ENCODE measurements at places on chromosomes 13 and 19. TPM values are rescaled to one million over a fixed set of nuclear protein-coding genes. Genes with fewer than 3 reads are reported as not detected.
A peak's percentile ranks its signal among the peaks of the same experiment; 100 is the strongest.

ACP5 gene
- total RNA-seq, result 35.1 TPM

ZNF320 gene
- 31.9 TPM for total RNA-seq

KIR2DL3 gene
- not detected for total RNA-seq

ZNF787 gene
- total RNA-seq, result 49.1 TPM

ICAM5 gene
- 1.4 TPM for total RNA-seq

DNA sequence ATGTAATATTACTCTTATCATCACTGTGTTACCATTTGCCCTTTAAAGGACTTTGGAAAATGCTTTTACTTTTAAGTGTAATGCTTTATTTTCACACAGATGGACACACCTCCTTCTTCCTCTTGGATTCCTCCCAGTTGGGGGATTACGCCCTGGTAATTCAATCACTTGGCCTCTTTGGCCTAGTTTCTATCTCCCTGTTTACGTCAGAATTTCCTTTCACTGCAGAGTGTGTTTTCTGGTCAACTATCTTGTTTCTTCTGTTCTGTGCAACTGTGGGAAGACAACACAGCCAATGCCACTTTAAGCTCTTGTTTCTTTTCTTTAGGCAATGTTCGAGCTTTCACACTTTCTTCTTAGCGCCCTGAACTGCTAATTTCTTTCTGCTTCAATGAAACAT, 257.3 kb upstream of the MAB21L1 start:
- no peak for DNase-seq

GRCh38 chr19:18445262-18445948, 7.5 kb upstream of the ISYNA1 start:
- DNase-seq, result no peak

- DNase-seq, result no peak
Measured at GRCh38 chr19:21699197-21699596, 68.2 kb downstream of the ZNF100 start.

- no peak for DNase-seq
Measured at GRCh38 chr13:26498656-26499601, 58.6 kb upstream of the WASF3 start.

- peak; percentile 94 for DNase-seq
Measured at GRCh38 chr19:6730153-6730804, 7.1 kb downstream of the GPR108 start.

- DNase-seq, result no peak
Measured at GRCh38 chr13:30810801-30811200, 75.5 kb downstream of the ALOX5AP start.

DNA sequence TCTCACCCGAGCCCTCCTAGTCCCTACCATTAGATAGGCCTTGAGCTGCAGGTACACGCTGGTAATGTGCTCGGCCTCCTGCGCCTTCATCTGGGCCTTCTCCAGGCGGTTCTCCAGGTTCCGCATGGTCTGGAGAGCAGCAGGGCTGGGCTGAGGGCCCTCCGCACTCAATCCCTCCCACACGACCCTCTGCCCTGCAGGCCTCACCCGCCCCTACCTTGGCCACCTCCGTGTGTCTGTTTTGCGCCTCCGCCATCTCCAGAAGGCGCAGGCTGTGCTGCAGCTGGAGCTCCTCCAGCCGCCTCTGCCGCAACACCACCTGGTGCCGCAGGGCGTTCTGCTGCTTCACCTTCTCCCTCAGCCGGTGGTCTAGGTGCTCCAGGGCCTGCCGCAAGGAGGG, 7.5 kb upstream of the RGL3 start:
- DNase-seq, result no peak

- DNase-seq, result no peak
Measured at GRCh38 chr19:40302224-40303011, 17.3 kb upstream of the AKT2 start.

DNA sequence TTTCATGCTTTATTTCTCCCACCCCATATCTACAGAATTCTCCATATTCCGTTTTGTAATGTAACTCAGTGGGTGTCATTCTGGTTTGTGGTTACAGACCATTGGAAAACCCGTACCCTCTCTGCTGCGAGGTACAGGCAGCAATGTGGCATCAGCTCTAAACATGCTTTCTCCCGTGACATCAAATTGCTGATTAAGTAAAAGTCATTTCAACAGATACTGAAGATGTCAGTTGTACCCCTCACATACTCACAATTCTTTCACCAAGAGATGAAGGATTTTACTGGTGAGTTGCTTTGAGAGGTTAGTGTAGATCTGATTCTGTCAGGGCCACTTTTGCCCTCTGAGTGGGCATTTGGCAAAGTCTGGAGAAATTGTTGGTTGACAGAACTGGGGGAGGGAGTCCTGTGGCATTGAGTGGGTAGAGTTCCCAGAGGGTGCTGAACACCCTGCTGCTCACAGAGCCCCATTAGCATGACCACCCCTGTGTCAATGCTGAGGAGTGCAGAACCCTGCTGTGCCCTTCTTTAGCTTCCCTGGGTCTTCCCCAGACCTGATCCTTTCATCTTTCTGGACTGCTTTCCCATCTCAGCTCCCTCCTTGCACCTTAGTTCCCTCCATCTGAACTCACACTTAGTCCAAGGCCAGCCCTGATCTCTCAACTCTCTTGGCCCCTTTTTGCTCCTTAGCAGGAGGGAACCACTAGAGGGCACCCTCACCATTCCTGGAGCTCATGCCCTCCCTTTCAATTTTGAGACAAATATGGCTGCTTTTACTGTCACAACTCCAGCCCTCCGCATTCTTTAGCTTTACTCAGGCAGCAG, 39.9 kb upstream of the CEACAM8 start:
- DNase-seq, result no peak

DNA sequence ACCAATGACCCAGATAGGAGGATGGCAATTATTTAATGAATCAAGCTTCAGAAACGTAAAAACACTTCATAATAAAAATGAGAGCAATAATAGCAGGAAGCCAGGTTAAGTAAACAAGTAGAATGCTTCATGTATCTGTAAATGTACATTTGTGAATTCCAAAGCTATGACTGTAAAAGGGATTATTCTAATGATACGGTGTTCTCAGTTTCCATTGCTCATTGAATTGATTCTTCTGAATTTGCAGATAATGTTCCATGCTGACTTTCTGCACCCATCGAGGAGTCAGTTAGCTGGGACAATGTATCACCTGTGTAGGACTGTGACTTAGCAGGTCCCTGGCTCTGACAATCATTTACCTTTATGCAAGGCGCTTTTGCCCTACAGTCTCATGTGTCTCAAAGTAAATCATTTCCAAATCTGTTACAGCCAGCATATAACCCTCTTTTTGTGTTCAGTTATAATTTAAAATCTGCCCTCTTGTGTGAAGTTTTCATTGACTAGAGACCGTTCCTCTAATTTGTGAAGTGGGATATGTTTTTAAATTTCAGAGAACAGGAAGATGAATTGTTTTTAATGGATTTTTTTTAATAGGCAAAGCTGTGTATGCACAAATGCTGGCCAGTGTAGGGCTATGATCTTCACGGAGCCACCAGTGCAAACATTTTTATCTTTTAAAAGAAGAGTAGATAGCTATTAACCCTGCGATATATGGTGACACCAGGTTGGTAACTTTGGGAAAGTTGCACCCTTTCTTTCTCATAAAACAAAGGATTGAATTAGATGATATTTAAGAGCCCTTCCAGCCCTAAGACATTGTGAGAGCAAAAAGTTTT, 267.1 kb downstream of the KLF5 start:
- DNase-seq, result no peak

- DNase-seq, result no peak
Measured at GRCh38 chr19:19946226-19946625, 45.5 kb downstream of the ZNF93 start.

- DNase-seq, result no peak
Measured at GRCh38 chr19:9953802-9954542, 17.7 kb upstream of the OLFM2 start.

GRCh38 chr13:65260946-65261891, 1968.9 kb downstream of the PCDH9 start:
- DNase-seq, result no peak

- DNase-seq, result no peak
Measured at GRCh38 chr19:53892981-53893325, 11.0 kb downstream of the PRKCG start.

GRCh38 chr13:73179650-73180274, 121.0 kb downstream of the KLF5 start:
- DNase-seq, result no peak

Measured in mucosa of descending colon (tissue), 3 donors.